ENCODE measurements at places on chromosomes 7 and 10.

DNA sequence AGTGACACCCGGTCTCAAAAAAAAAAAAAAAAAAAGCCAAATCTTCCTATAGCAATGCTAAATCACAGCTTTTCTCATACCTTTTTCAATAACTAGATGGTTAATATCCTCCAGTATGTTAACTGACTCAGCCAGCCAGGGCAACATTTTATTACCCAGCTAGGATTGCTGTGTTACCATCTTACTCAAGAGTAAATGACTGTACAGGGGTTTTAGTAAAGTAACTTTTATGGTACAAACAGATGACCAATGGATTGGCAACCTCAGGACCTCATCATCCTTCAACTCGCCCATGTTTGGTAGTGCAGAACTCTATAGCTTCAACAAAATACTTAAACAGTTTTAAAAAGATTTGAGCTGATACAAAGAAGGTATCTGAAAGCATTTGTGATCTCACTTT, 59.5 kb downstream of the HBP1 start:
- DNase-seq: no peak

GRCh38 chr10:67079126-67079525, 153.3 kb downstream of the LRRTM3 start:
- DNase-seq: no peak

DNA sequence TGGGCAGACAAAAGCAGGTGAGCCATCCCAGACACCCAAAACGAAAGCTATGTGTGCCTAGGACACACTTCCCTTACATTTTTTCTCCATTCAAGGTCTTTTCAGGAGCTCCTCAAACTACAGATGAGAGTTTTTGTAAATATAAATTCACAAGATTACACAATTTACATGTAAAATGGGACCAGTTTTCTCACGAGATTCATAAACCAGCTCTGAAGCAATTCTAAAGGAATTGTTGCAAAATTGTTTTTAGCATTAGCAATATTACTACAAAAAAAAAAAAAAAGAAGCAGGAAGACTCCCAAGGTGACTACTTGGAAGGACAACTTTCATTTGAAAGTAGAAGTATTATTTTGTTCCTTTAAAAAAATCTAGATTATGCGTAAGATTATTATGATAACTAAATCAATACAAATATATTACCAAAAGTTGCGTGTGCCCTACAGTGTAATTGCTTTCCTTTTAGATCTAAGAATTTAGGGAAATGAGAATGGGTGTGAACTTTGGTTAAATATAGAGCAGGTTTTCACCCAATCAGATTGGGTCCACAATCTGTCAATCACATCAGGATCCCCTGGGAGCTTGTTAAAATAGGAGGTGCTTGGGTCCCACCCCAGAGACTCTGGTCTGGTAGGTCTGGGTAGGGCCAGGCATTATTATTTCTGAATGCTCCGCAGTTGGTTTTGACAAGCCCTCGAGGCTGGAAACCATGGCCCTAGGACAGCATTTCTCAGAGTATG, 72.2 kb downstream of the TBXAS1 start:
- DNase-seq: no peak

DNA sequence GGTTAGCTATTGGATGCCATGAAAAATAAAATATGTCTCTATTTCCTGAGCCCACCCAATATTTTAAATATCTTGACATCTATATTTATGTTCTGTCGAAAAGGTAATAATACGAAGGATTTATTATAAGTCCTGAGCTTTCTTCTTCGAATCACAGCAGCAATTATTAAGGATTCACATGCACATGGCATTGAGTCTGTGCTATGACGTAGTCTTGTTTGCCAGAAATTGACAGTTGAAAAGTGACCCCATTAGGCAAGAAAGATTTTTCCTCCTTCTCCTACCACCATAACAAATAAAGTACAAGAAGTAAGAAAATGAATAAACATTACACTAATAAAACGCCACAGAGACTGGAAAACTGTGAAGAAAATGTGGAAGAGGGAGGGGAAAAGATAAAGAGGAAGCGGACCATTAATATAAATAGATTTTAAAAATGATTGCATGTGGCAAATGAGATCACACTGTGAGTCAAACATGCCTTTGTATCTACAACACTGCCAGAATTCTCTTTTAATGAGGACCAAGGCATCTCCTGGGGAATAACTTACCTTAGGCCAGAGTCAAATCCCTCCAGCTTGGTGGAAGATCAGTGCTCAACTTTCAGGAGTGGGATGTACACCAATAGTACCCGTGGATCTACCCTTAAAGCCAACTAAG, 21.6 kb downstream of the FZD1 start:
- DNase-seq: no peak

DNA sequence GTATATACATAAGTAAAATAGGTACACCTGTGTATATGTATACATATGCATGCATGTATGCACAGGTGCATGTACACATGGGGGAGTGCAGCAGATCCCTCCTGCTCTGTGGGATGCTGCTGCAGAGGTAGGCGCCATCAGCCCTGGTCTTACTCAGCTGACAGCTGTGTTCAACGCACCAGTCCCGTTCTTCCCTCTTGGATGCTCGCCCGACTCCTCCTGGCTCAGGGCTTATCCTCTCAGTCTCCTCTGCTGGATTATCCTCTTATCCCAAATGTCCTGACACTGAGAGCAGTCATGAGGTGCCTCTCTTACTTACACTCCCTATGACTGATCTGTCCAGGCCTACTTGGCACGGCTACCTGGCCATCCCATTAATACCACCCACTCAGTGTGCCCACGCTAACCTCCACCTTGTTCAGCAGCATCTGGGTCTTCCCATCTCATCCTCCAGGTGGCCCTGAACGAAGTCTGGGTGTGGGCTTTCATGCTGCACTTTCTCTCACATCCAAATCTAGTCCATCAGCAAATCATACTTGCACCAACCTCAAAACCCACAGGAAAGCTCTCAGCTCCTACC, 357.1 kb downstream of the TCERG1L start:
- no peak for DNase-seq

DNA sequence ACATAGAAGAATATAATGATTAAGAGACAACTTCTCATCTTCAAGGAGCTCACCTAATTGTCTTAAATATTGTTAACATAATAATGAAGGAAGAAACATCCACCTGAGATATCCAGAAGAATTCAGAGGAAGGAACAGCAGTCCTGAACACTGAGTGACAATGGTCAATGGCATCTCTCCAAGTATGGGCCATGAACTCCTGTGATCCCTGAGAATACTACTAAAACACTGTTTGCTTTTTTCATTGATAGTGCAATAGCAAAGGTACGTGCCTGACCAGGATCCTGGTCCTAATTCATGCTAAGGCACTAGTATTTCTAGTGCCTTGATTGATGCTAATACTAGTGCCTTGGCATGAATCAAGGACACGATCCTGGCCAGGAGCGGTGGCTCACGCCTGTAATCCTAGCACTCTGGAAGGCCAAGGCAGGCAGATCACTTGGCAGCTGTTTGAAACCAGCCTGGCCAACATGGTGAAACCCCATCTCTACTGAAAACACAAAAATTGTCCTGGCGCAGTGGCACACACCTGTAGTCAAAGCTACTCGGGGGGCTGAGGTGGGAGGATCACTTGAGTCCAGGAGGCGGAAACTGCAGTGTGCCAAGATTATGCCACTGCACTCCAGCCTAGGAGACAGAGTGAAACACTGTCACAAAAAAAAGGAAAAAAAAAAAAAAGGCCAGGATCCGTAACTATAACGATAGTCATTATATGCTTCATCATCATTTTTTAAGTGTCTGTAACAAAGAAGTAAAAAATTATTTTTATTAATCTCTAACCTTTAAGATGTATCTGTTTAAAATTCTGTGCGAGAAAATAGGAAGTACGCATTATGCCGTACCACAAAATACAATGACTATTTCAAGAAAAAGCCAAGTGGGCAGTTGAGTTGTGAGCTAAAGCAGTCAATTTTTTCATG, 49.1 kb downstream of the SRPK2 start:
- no peak for DNase-seq

GRCh38 chr7:10704653-10705052, 269.0 kb upstream of the PHF14 start:
- DNase-seq: no peak

GRCh38 chr10:112687647-112688046, 240.6 kb downstream of the VTI1A start:
- no peak for DNase-seq

DNA sequence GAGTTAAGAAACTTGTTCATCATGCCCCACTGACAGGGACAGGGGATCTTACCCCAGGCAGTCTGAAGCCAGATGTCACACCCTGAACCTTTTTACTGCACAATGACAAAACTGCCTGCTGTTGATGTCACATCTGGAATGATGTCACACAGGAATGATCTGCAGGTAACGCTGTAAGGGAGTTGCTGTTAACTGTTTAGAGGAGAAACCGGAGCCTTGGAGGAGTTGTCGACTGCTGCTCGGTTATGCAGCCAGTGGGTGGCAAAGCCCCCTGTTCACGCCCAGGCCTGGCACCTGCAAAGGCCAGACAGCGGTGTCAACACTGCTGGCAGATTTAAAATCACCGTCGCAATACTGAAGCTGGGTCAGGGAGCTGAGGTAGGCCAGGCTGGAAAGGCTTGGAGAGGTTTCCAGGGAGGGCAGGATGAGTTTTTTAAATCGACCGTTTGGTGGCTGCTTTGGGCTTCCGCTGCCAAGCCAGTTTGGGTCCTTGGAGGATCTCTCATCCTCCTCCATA, 10.0 kb upstream of the SLIT1 start:
- DNase-seq: no peak

DNA sequence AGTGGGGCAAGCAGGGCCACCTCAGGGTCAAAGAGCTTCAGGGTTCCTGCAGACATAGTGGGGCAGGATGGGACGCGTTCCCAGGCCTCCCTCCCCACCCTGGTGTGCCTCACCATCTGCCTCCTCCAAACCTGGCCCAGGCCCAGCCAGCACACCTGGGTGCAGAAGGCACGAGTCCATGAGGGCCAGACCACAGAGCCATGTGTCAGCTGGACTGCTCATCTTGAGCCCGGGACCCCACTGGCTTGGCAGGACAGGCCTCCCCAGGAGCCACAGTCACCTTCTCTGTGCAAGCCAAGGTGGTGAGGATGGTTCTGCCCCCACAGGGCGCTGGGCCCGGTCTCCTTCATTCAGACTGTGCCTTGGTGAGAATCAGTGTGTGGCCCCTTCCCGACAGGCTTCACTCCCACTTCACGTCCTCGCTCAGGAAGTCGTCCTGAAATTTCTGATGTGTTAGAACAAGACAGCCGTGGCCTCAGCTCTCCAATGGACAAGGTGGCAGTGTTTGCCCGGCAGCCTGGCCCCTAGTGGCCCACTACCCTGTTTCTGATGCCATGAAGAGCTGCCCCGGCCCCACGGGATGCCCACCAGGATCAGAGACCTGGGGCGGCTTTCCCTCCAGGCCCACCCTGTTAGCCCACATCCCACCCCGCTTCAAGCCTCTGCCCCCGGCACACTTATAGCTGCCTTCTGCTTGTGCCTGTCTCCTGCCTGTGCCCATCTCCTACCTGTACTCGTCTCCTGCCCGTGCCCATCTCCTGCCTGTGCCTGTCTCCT, 59.6 kb upstream of the EBF3 start:
- no peak for DNase-seq

GRCh38 chr10:24467605-24468004, 256.1 kb downstream of the ARHGAP21 start:
- DNase-seq: no peak

- DNase-seq: no peak
Measured at GRCh38 chr7:45225311-45225947, 67.8 kb downstream of the RAMP3 start.

GRCh38 chr7:4307316-4308204, 374.5 kb upstream of the FOXK1 start:
- DNase-seq: no peak

DNA sequence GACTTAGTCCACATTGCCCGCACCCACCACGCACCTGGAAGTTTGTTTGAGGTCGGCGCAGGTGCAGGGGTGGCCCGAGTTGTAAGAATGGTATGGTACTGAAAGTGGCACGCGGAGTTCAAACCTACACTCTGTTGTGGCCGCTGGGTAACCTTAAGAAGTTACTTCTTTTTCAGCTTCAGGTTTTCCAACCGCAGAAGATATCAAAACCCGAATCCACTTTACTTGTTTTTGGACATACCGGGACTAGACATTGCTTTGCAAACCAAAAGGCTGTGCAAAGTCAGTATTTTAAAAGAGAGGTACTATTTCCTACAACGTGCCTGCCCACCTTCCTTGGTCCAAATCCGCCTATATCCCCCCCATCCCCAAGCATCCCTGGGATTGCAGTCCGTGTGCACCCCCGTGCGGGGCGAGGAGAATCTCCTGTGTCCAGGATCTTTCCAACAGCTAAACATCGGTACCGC, 1.0 kb downstream of the IGFBP3 start:
- no peak for DNase-seq
